ENCODE measurements at places on chromosomes 7 and 10.

GRCh38 chr7:113083132-113083815 lies 3.4 kb downstream of the GPR85 start:
- DNase-seq = no peak

DNA sequence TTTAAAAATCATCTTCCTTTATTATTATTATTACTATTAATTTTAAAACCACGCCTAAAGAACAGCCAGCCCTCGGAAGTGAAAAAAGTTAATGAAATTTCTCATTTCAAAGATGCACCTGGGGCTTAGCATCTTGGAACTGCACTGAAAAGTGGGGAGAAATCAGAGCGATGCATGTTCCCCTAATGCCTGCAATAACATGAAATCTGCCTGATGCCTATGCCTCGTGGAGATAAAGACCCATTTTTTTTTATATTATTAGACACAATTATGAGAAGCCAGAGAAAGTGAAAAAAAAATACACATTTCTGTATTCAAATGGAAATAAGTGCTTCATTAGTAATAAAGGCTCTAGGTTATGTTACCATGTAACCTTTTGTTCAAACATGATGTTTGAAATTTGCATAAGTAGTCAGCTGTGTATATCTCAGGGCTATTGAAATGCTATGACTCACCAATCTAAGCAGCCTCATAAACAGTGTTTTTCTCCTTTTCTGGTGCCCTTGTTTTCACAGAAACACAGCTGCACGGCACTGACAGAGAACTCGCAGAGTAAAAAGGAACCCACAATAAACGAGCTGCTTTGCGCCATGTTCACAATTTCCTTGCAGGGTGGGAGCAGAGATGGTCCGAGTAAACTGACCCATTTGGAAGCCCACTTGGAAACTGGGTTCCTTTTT lies 175.8 kb upstream of the PRKCQ start:
- DNase-seq = no peak

GRCh38 chr10:128979405-128979804 lies 487.6 kb upstream of the MGMT start:
- no peak for DNase-seq

DNA sequence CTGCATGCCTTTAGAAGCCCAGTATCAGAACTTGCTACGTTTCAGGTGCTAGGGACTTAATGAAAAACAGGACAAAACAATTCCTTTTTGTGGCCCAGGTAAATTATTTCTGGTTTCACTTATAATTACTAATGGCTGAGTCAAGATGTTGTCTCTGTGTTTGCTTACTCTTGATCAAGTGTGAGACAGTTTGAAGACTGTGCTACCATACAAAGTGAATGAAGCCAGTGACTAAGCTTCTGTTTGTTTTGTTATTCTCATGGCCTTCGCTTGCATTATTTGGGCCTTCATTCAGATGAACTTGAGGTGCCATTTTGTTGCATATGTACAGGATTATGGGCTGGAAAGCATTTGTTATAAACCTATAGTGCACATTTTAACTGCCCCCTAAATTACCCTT lies 17.9 kb downstream of the SMNDC1 start:
- DNase-seq = no peak

DNA sequence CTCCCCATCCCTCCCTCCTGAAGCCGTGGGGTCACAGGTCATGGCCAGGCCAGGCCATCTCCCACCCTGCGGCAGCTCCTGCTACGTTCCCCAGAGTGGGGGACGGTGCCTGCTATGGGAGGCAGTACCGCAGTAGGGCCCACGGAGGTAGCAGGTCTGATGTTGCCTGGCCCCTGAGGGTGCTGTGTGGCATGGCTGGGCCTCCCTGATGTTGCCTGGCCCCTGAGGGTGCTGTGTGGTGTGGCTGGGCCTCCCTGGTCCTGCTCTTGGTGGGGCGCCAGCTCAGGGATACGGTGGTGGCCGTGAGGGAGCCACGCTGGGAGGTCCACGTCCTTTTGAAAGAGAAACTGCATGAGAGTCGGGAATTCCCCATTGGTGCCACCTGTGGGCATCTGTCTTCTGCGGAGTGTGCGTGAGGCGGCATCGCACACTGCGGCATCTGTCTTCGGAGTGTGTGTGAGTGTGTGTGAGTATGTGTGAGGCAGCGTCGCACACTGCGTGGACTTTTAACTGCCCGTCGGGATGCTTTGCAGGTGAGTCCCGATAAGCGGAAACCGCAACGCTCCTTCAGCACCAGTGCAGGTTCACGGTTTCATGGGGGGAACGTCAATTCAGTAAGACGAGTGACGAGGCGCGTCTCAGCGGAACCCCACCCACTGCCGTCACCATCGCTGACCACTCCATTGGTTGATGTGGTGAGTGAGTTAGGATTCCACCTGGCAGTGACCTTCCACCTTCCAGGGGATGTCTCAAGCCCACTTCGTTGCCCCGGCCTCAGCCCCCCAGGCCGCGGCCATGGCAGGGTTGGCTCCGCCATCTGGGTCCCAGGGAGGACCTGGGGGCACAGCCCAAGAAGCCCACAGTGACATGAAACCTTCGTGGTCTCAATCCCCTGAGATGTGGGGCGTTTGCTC lies 51.2 kb upstream of the CFAP46 start:
- DNase-seq = no peak

- no peak for DNase-seq
Measured at GRCh38 chr10:122267849-122268737, 3.0 kb upstream of the BTBD16 start.

- no peak for DNase-seq
Measured at GRCh38 chr7:1530946-1531262, 402 bp downstream of the MAFK start.

GRCh38 chr10:34033078-34033477 lies 698.6 kb upstream of the NRP1 start:
- no peak for DNase-seq

GRCh38 chr10:133474027-133474426 lies 20.3 kb downstream of the SCART1 start:
- DNase-seq = no peak

- no peak for DNase-seq
Measured at GRCh38 chr10:34116681-34117271, 698.3 kb downstream of the PARD3 start.

- no peak for DNase-seq
Measured at GRCh38 chr10:33012306-33012705, 54.3 kb upstream of the ITGB1 start.

GRCh38 chr7:104225451-104225850 lies 17.6 kb upstream of the ORC5 start:
- DNase-seq = no peak

DNA sequence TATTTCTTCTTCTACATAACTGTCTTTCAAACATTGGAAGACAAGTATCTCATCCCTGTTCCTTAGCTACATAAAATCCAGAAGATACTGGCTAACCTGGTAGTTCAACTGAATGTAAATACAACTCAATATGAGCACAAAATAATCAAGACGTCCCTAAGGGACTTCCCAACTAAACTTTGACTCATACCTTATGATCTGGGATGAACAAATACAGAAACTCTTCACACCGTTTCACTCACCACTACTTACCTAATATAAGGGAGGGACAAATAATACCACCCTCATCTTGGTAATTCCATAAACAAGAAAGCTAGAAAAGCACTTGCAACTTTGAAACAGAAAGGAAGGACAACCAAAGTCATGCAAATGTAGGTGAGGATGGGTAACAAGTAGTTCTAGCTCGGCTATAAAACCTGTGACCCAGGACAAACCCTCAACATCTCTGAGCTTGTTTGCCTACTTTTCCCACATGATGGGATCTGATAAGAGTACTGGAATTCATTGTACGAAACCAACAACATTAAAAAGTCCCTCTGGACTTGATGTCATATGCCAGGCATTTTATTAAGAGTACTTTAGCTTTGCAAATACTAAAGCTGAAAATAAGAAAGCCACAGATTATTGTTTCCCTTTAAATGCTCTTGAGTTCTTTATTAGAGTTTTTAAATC lies 121.9 kb downstream of the STRA8 start:
- DNase-seq = no peak

GRCh38 chr10:101612086-101612485 lies 24.0 kb downstream of the DPCD start:
- DNase-seq = no peak

- DNase-seq = no peak
Measured at GRCh38 chr7:91608606-91609005, 271.9 kb downstream of the MTERF1 start.

DNA sequence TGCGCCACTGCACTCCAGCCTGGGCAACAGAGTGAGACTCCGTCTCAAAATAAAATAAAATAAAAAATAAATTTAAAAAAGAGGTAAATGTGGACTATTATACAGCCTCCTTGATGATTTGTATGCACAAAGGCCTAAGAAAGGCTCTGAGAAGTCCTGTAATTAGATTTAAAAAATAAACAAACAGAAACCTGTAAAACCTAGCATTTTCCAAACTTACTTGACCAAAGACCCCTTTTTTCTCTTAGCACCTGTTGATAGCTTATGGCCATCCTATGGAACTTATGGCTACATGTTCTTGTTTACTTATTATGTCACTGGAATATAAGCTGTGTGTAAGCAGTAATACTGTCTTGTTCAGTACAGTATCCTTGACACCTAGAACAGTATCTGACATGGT lies 5.7 kb downstream of the DNAJC2 start:
- DNase-seq = no peak

DNA sequence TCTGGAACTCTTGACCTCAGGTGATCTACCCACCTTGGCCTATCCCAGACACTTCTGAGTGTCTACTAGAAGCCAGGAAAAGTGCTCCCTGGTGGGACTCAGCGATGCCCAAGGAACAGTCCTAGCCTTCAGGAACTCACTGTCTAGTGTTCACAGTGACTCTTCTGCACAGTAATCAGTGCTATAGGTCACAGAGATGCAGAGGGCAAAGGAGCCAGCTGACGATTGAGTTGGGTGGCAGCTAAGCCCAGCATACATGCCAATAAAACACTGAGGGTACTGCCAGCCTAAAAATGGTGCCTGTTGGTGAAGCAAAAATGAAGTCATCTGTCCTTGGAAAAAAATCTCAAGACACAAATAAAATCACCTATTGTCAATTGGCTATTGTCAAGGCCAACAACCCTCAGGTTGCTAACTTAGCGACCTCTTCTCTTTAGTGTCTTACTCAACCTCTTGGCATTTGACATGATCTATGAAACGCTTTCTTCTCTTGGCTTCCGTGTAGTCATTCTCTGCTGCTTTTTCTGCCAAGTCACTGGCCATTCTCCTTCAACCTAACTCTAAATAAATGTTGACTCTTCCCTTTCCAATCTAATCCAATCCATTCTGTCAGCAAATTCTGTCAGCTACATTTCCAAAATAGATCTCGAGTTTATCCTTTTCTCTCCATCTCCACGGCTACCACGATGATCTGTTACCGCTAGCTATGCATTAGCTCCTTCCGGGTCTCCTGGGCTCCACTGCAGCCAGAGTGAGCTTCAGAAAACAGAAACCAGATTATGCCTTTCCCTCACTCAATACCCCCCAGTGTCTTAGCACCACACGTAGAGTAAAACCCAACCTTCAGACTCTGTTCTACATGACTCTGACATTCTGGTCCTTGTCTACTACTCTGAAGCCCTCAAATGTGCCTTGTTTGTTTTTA lies 99.2 kb downstream of the ATXN7L1 start:
- no peak for DNase-seq

DNA sequence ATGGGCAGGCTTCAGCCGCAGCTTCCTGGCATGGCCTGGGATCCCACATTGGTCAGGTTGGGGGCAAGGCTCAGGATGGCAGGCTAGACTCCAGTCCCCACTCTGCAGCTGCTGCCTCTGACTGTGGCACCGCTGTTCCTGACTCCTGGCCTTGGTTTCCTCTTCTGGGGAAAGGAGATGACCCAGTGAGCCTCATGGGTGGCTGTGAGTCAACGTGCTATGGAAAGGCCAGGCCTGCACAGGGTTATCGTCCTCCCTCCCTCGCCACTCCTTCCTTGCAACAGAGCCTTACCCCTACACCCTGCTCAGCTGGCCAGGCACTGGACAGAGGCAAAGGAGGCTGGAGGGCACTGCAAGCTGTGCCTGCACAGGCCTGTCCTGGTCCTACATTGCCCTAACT lies 36.1 kb upstream of the CHST15 start:
- no peak for DNase-seq

- DNase-seq = no peak
Measured at GRCh38 chr10:75773231-75773780, 341.9 kb downstream of the LRMDA start.
